ENCODE measurements at places on chromosomes 6 and 20.

DNA sequence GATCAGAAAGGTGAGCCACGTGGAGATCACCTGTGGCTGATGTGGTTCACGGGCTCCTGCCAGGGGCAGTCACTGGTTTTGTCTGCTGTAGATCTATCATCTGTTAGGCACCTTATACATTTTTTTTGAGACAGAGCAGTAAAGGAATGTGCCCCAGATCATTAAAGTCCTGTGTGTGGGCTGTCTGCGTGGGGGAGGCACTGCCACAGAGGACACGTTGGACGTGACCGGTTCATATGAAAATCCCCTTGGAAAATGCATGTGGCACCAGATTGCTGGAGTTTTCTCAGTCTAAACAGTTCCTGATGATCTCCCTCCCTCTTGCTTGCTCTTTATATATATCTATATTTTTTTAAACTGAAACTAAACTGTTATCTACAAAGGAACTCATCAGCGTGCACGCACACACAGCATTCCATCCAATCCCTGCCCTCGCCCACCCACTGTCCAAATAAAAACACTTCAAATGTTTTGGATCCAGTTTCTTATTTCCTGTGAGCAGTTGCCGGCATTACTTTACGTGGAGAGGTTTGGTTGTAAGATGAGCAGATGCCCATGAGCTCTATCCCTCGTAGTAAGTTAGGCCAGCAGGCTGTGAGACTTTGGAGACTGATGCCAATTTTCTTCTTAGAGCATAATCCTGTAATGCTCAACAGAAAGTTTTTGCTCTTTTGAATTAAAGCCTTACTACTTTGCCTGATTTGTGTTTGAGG, 161.6 kb upstream of the EXOC2 start:
- no peak for DNase-seq

DNA sequence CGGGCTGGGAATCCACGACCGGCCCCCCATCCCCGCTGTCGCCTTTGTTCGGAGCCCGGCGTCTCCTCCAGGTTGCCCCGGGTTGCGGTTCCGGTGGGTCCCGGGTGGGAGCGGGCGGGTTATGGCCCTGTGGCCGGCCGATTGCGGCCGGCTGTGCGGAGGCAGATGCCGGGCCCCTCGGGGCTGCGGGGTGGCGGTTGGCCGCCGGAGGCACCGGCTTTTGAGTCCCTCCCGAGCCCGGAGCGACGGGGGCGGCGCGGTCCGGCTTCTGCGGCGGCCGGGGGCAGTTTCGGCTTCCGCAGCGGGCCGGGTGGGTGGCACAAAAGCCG, 431 bp downstream of the LOC128125822 start:
- no peak for DNase-seq

GRCh38 chr20:42862446-42862845, 327.3 kb downstream of the PTPRT start:
- DNase-seq, result no peak

GRCh38 chr6:4677011-4677750, 99.0 kb upstream of the CDYL start:
- DNase-seq, result no peak

- DNase-seq, result no peak
Observed at GRCh38 chr20:53579266-53579580, 14.4 kb downstream of the ZNF217 start.

DNA sequence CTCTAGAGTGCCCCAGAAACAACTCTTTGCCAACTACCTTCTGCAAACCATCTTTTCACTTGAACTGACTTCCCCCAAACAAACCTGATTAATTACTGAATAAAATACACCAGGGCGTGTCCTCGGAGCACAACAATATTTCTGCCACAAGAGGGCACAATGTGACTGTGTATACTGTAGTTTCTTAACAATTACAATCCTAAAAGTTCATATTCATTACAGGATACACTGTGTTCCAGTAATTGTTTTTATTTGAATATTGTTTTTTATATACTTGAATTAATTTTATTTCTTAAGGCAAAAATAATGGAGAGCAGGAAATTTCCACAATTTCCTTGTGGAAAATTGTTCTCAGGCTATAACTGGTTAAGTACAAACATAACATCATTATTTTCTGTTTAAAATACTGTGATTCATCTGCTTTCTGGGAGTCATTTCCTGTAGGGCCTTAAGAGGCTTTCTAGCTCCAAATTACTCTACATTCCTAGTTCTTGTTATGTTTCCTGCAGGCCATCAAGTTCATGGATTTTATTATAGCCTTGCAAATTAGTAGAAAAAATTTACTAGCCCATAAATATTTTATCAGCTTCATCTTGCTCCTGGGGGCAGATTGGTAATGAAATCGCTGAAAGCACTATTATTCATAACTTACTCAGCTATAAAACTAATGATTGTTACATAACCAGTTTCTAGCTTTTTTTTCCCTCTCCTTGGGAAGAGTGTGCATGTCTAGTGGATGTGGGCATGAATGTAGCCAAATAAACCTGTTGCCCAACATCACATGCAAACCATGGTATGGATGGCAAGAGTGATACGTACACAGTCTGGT, 51.9 kb upstream of the SLC22A16 start:
- peak; percentile 23 for DNase-seq

- DNase-seq, result no peak
Observed at GRCh38 chr6:128512296-128512695, 8.1 kb downstream of the PTPRK start.

GRCh38 chr6:28153546-28153945, 11.9 kb downstream of the ZKSCAN8 start:
- no peak for DNase-seq

DNA sequence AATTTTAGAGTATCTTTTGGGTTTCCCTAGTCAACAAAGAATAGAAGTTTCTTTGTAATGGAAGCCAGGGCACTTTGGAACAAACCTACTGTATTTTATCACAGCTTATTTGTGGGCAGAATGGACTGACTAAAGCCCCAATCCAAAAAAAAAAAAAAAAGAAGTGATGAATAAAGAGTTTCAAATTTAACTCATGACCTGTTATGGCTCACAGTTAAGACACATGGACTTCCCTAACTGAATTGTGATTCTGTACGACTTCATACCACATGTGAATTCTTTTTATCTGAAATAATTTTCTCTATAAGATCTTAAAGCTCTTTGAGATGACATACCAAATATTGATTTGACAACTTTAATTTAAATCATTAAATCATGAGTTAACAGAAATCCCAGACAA, 77.2 kb downstream of the FILIP1 start:
- DNase-seq, result no peak

DNA sequence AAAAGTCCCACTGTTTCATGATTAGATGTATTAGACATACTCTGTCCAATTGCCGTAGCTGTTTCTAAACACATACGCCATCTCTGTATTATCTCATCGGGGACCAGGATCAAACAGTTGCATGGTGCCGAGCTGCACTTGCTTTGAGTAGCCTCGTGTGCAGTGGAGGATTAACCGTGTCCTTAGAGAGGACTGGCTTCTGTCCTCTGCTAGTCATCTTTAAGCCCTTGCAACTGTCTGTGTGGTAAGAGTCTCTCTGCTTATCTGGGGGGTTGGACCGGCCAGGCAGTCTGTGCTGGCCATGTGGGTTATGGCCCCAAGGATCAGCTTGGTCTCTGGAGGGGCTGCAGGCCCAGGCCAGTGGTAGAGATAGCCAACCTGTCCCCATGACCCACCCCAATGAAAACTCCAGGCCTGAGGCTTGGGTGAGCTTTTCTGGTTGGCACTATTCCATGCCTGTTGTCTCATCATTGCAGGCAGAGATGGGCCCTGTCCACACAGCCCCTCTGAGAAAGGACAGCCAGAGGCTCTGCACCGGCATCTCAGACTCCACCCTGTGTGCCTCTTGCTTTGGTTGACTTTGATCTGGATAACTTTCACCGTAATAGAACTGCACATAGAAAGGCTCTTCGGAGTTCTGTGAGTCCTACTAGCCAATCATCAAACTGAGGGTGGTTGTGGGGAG, 137.3 kb upstream of the SNX9 start:
- DNase-seq, result no peak

GRCh38 chr6:12720310-12720709, 3.7 kb downstream of the PHACTR1 start:
- no peak for DNase-seq

GRCh38 chr6:37480951-37481534, 18.6 kb downstream of the CCDC167 start:
- no peak for DNase-seq

DNA sequence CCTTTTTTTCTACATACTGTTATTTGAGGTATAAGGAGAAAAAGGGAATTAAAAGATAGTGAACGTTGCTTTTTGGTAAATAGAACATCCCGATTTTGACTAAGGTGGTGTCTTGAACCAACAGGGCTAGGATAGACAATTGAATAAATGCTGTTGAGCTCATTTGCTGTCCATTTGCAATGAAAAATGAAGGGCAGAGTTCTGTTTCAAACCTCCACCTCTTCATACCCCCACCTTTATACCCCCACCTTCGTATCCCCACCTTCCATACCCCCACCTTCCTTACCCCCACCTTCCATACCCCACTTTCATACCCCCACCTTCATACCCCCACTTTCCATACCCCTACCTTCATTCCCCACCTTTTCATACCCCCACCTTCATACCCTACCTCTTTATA, 93.4 kb upstream of the NAA20 start:
- no peak for DNase-seq

DNA sequence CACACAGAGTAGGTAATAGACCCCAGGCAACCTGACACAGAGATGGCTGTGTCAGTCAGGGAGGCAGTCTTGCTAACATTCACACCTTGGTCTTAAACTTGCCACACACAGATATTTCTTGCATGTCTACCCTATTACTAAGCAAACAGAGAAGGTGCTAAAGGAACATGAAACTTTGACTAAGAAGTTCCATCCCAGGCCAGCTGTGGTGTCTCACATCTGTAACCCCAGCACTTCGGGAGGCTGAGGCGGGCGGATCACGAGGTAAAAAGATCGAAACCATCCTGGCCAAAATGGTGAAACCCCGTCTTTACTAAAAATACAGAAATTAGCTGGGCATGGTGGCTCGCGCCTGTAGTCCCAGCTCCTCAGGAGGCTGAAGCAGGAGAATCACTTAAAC, 222.4 kb upstream of the JARID2 start:
- peak; percentile 60 for DNase-seq

DNA sequence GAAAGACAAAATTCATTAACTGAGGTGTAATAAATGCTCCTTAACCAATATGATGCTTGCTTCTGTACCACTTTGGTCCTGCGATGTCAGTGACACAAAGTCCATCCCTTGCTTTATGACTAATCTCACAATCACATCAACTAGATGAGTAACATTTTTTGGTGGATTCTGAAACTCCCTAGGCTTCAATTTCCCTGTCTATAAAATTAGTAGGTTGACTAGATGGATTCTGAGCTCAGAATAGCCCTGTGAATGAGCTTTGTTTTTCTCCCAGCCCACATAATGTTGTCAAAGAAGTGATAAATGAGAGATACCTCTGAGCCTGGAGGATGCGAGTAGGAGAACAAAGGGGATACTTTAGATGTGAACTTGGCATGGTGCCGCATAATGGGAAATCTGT, 9.1 kb downstream of the TXLNB start:
- DNase-seq, result no peak

DNA sequence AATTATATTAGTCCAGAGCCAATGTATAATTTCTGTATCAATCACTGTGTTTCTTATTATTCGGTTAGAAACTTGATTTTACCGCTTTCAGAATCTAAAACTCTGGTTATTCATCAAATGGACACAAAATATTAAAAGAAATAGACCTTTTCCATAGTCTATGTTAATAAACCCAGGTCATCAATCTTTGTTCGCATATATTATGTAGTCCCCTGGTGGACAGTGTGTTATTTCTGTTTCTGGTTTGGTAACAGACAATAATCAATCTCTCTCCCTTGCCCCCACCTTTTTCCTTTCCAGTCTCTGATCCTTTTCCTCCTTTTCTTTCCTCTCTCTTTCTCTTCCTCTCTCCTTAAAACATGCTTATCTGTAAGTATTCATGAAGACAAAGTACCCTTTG, 139.0 kb downstream of the FLRT3 start:
- DNase-seq, result no peak

- no peak for DNase-seq
Observed at GRCh38 chr20:45342855-45343531, 5.2 kb downstream of the SDC4 start.

DNA sequence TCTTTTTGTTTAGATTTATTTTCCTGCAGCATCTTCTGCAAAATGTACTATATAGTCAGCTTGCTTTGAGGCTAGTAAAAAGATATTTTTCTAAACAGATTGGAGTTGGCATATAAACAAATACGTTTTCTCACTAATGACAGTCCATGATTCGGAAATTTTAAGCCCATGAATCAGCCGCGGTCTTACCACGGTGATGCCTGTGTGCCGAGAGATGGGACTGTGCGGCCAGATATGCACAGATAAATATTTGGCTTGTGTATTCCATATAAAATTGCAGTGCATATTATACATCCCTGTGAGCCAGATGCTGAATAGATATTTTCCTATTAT, 3.2 kb downstream of the FOXC1 start:
- no peak for DNase-seq

- no peak for DNase-seq
Observed at GRCh38 chr6:154502553-154502952, 7.9 kb downstream of the CNKSR3 start.

- DNase-seq, result no peak
Observed at GRCh38 chr20:15220778-15221565, 883.6 kb upstream of the FLRT3 start.

DNA sequence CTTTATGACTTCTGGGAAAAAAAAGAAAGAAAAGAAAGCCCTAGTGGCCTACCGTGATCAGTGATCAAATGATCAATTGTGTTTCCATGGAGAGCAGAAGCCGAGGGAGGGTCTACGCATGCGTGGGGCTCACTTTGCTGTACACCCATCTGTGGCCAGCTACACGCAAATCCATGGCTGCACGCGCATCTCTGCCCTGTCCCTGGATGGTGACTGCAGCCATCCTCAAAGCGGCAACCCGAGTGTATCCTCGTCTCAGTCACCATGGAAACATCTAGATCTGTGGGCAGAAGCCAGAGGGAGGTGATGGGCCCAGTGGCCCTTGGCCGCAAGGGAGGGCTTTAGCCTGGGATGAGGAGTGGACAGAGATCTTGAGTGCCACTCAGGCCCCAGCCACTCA, 785 bp upstream of the ULBP3 start:
- no peak for DNase-seq

- DNase-seq, result no peak
Observed at GRCh38 chr20:24129641-24130040, 141.1 kb upstream of the GGTLC1 start.

- DNase-seq, result no peak
Observed at GRCh38 chr6:134047673-134048072, 4.8 kb downstream of the SLC2A12 start.

All from activated naive CD8-positive, alpha-beta T cell treated with anti-CD3 and anti-CD28 coated beads for 36 hours (primary cell).